ENCODE measurements at places on chromosomes 2 and 18.

DNA sequence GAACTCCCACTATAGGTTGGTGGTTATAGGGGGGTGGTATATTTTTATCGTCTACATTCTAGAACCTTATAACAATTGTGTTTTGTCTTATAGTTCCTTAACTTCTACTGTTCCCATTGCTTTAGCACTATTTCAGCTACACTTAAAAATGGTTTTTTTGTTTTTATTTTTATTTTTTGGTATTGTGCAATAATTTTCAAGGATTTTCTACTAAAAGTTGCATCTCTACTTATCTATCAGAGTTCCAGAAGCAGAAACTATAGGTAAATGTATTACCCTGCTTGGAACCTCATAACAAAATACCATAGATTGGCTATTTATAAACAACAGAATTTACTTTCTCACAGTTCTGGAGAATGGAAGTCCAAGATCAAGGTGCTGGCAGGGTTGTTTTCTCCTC is 981.6 kb upstream of the CNTNAP5 start:
- no peak for DNase-seq

GRCh38 chr18:26307161-26307773 is 81.0 kb downstream of the TAF4B start:
- DNase-seq: peak; percentile 59

- DNase-seq: peak; percentile 91
These were observed 1250.1 kb upstream of the GYPC start for GRCh38 chr2:125405816-125406215.

GRCh38 chr2:180618570-180618969 is 361.8 kb upstream of the UBE2E3 start:
- peak; percentile 87 for DNase-seq

DNA sequence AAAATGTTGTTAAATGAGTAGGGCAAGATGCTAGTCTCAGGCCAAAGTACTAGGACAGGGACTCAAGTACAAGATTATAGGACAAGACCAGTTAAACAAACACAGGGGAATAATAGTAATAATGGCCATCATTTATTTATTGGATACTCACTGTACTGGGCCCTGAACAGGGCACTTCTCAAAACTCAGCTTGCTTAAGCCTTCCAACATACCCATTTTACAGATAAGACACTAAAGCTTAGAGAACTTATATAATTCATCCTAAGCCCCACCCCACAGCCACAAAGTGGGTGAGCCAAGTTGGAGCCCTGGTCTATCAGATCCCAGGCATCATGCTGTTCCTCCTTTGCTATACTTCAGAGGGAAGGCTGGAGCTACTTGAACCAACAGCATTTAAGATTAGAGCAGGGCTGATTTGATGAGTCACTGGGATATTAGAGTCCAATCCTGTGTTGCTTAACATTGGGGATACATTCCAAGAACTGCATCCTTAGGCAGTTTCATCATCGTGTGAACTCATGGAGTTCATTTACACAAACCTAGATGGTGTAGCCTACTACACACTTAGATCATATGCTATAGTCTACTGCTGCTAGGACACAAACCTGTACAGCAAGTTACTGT is 153.6 kb downstream of the MTCL1 start:
- DNase-seq: peak; percentile 94

GRCh38 chr2:105861200-105861599 is 116.5 kb downstream of the NCK2 start:
- DNase-seq: no peak

DNA sequence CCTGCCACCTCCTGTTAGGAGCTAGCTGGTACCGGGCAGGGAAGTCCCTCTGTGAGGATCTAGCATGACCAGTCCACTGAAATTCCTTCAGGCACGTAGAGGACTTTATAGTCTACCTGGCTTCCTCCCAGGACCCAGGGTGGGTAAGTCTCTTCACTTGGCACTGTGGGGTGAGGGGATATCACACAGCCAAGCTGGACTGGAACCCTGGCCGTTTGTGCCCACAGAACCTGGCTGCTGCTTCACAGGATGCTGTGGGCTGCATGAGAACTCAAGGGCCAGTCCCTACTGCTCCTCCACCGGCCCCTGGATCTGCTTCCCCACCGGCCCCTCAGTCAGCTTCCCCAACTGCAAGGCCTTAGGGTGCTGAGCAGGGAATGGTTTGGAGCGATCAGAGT is 35.8 kb downstream of the HS1BP3 start:
- DNase-seq: no peak

- DNase-seq: no peak
These were observed 26.9 kb downstream of the SDC1 start for GRCh38 chr2:20198001-20198400.

DNA sequence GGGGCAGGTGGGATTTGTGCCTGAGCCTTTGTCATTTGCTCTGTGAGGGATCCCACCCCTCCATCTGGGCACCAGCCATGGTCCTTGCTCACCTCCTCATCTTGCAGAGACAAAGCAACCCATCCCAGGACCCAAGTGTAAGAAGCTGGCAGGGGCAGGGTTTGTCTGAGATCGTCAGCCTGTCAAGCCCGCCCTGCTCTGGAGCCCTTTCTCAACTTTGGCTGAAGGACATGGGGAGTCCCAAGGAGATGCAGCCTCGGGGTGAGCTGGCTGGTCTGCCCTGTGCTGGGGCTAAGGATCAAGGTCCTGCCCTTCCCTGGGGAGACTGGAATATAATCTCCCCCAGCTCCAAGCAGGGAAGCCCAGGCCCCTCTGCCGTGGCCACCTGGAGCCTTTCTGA is 86.0 kb downstream of the CAPN13 start:
- DNase-seq: no peak

DNA sequence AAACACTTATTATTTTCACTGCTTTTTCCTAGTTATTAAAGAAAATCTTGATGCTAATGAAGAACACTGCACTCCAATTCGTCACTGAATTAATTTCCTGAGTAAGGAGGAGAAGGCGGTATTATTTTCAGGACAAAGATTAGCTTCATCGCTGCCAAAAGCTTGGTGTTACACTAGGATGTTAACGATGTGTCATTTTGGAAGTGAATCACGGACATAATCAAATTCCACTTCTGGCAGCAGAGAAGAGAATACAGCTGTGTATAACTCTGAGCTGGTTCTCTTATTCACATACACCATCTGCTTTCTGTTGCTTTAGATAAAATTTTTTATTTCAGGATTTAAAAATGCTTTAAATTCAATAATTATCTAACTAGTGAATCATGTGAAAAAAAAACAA is 74.1 kb downstream of the SCG2 start:
- no peak for DNase-seq
